ENCODE measurements at places on chromosomes 4 and X.

DNA sequence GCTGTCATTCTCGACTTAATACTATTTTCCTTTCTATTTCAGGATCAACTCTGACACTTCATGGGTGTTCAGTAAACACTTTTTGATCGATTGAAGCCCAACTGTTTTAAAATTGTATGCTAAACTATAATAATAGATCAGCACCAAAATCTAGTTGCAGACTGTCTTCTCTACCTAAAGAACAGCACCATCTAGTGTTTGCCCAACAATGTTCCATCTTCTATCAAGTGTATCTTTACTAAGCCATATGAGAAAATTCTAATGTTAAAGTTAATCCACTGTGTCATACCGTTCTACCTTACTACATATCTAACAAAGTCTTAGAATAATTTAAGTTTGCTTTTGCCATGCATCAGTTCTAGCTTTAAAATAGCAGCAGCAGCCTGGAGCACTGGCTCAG is 113.0 kb upstream of the PRDX4 start:
- DNase-seq: no peak

- no peak for DNase-seq
These were observed 71.3 kb downstream of the LRBA start for GRCh38 chr4:150943818-150944217.

DNA sequence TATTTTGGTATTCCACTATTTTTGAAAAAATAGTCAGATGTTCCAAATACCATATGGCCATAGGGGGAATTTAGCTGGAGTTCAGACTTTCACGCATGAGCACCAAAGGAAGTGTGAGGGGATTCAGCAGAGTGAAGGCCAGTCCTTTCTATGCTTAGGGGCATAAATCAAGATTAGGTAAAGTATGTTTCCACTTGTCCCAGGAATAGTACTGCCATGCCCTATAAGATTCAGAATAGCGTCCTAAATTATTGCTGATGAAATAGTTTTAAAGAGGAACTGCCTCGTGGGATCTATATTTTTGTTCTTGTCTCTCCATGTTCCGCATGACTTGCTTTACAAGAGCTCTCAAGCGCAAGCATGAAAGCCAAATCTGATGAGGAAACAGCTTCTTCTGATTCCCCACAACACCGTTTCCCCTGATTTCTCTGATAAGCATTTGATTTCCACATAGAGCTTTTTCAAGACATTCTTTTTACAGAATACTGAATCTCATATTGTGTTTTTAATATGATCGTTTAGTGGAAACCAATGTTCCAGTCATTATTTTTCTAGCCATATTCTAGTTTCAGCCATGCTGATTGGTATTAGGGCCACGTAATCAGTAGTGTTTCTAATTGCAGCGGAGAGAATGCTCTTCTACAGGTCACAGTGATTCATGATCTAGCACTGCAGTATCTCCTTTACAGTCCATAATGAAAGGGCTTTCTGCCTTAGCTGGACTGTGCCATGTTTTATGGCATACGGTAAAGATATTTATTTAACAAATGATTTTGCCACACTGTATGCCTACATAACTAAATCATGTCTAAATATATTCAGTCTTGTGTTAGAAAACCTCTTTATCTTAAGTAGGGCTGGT is 492.3 kb downstream of the CENPC start:
- DNase-seq: no peak

GRCh38 chr4:78237360-78237759 is 180.2 kb downstream of the FRAS1 start:
- DNase-seq: no peak

DNA sequence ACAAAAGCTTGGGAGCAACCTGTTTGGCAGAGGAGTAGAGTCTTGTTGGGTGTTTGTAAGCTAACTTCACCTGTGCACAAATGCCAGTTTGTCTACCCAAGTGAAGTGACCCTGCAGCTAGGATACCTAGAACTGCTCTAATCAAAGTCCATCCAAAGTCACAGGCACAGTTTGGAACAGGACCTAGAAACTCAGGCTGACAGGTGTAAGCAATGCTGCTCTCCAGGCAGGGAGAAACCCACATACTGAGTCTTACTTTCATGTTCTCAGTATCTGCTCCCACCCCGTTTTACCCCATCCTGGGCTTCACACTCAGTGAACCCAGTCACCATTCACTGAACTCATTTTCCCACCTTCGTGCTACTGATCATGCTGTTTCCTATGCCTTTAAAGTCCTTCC is 40.3 kb downstream of the MAML3 start:
- no peak for DNase-seq

DNA sequence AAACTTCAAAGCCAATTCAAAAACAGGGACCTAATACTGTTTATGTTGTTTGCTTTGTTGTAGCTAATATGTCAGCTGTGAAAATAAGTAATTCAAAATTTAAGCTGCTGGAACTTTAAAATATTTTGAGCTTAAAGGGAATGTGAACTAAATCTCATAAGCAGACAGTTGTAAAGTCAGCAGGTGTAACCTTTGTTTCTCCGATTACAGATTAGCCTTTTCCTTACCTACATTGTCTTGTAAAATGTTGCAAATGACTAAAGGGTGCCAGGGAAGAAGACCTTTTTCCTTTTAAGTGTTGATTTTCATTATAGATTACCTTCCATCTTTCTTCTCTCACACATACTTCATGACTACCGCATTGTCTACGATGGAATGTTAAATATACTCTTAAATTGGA is 405.1 kb downstream of the KCNIP4 start:
- no peak for DNase-seq

DNA sequence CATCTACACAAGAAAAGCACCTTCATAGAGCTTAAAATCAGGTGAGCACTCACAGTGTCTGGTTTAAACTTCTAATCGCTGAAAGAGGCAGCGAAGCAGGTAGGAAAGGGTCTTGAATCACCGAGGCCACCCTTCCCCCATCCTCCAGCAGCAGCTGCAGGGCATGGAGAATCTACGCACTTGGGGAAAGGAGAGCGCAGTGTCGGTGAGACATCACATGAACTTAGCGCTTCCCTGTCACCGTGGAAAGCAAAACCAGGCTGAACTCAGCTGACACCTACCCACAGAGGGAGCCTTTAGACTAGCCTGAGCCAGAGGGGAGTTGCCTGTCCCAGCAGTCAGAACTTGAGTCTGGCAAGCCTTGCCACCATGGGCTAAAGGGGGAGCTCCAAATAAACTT is 197.2 kb upstream of the ZFP42 start:
- no peak for DNase-seq

DNA sequence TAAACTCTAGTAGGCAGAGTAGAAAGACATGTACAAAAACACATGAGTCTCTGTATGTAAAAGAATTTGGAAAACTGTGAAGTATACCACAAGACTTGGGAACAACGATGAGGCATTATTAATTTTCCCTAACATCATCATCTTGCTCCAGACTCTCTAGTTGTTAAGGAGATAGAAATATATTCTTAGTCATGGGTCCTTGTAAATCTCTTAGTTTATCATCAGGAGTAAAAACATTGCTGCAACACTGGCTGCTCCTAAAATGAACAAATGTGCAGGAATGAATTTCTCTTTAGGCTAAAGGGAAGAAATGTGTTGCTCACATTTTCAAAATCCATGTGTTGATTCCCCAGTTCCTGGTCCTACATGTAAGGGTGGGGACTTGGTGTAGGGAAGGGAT is 384.6 kb downstream of the STIM2 start:
- DNase-seq: no peak

- no peak for DNase-seq
These were observed 95.9 kb upstream of the DUSP21 start for GRCh38 chrX:44747969-44748368.

- no peak for DNase-seq
These were observed 7.3 kb upstream of the KLHL8 start for GRCh38 chr4:87227751-87228151.
